ENCODE measurements at places on chromosomes 1 and 21.

DNA sequence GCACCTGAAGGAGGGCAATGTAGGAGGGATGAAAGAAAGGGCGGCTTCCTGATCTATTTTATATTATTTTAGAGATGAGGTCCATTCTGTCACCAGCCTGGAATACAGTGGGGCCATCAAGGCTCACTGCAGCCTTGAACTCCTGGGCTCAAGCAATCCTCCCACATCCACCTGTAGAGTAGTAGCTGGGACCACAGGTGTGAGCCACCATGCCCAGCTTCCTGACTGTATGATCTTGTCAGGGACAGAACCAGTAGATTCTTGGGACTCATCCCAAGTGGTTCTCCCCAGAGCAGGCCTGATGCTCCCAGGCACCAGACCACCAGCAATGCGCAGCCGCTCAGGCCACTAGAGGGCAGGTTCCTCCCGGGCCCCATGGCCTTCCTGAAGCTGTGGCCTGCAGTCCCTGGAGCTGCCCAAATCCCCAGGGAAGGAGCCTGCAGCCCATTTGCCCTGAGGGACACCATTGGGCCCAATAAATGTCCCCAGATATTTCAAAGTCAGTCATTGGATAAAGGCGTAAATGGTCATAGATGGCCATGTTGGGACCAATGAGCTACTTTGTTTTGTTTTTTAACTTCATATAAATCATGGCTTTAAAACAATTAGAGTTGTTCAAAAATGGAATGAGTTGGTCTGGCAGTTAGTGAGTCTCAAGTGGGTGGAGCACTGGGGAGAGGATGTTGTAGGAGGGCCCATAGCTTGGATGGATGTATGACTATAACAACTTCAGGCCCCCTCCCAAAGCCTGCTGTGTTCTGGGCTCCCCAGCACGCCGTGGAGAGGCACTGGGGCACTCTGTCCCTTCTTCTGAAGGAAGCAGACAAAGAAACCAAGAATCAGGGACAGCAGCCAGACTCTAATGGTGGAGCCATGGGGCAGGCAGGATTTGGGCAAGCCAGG lies 44.7 kb upstream of the GOLT1A start:
- peak; percentile 78 for DNase-seq

GRCh38 chr1:16922466-16922865 lies 735 bp downstream of the CROCC start:
- no peak for DNase-seq

- no peak for DNase-seq
Measured at GRCh38 chr1:232262991-232263390, 366.9 kb downstream of the SIPA1L2 start.

GRCh38 chr1:226865590-226865989 lies 4.8 kb upstream of the PSEN2 start:
- DNase-seq, result no peak

GRCh38 chr1:108615544-108615943 lies 45.3 kb downstream of the HENMT1 start:
- no peak for DNase-seq

DNA sequence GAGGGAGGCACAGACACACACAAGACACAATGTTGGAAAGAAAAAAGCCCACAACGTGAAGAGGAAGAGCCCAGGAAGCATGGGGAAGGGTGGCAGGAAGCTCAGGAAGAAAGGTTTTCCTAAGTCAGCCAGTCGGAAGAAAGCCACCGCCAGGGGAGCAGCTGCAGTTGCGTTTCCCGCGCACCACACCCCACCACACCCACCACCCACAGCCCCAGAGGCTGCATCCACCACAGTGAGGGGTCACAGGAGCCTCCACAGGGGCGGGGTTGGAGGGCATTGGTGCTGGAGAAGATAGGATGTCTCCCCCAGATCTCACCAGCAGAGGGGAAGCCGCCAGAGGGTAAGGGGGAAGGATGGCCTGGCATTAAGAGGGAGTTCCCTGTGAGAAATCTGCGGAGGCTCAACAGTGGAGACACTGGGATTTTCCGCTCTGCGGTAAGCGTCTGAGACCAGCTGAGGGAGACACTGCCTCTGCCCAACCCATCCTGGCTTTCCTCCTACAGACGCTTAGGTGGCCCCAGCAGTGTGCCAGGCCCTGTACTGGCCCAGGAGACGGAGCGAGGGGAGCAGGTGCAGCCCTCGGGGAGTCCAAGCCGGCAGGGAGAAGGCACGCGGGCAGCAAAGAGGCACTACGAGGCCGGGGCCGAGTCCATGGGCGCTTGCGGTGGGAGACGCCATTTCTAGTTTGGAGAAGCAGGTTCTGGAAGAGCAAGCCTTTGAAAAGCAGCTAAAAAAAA lies 19.8 kb downstream of the PGLYRP3 start:
- no peak for DNase-seq

GRCh38 chr1:43614211-43614610 lies 35.7 kb upstream of the KDM4A start:
- DNase-seq, result no peak

DNA sequence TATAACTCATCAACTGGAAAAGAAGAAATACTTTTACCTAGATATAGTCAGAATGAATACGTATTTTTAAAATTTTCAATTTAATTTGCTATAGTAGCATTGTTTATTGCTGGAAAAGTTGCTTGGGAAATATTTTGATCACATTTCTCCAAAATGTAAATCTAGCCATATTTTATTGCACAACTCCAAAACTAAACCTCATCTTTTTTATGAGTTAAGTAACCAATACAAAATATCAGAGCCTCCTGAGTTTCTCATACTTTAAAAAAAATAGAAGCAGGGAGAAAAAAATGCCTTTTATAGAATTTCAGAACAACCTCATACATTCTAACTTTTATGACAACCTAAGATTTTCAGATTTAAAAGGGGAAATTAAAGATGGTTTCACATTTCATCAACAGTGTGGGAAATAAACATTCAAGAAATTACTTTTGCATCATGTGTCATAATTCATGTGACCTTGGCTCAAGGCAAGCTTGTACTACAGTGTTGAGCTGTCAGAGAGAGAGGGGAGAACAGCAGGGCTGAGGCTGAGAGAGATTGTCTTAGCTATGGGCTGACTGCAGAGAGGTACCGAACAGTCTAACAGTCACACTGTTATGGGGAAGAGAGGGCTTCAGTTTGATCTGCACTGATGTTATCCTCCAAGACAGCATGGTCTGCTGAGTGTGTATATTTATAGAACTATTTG lies 519.0 kb downstream of the LTN1 start:
- DNase-seq, result no peak

DNA sequence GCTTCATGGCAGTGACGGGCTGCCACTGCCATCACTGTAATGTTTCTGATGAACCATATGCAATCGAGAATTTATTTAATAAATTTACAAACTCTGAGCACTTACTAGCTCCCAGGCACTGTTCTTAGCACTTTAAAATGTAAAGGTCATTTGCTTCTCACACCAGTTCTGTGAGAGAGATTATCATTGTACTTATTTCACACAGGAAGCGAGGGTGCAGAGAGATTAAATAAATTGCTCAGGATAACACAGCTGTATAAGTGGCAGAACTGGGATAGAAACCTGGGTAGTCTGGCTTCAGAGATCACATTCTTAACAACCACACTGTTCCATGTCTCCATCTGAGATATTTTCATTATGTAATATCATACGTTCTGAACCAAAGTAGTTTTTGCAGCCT lies 119.9 kb downstream of the MAST2 start:
- no peak for DNase-seq

DNA sequence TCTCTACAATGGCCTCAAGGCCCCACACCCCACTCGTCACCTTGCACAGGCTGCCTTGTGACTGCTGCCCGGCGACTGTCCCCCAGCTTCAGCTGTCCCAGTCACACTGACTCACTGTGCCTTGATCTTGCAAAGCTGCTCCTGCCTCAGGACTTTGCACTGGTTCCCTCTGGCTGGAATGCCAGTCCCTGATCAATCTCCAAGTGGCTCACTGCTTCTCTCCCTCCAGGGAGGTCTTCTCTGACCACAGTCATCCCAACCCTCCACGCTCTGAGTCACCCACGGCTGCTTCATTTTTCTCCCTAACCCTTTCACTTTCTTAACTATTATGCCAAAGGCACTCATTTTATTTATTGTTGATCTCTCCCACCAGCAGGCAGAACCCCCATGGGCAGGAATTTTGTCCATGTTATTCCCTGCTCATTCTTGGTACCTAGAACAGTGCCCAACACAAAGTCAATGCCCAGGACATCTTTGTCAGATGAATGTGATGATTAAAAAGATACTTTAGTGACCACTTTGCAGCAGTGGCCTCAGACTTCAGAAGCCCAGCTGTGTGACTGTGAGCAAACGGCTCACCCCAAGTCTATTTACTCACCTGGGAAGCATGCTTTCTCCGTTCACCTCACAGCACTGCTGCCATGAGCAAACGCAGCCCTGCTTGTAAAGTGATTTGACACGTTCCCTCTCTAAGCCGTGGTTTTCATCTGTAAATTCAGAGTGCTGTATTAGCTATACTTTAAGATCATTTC lies 53.4 kb downstream of the ZBTB18 start:
- no peak for DNase-seq

DNA sequence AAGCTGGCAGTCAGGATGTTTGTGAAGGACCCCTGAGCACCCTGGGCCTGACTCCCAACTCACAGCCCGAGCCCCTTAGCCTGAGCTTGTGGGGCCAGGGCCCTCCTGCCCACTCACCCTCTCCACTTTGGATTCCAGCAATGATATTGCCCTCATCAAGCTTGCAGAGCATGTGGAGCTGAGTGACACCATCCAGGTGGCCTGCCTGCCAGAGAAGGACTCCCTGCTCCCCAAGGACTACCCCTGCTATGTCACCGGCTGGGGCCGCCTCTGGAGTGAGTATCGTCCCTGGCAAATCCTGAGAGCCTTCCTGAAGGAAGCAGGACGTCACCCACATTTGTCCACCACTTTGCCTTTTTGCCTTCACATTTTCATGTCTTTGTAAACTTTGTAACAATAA lies 5.0 kb downstream of the CTRC start:
- no peak for DNase-seq

DNA sequence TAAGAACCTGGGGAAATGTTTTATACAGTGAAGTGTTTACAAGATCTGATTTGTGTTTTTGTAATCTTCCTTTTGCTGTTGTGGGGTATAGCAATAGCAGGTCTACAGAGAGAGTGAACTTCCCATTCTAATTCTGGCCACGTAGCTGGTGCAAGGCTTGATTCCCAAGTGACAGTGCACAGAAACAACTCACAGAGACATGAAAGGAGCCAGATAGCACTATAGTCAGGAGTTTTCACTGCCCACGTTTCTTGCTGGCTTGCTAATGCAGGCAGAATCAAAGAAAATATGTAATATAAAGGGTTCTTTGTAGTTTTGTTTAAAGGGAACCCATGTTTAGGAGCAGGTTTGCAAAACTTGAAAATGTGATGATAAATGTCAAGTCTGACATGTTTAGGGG lies 170.9 kb upstream of the IVNS1ABP start:
- no peak for DNase-seq

DNA sequence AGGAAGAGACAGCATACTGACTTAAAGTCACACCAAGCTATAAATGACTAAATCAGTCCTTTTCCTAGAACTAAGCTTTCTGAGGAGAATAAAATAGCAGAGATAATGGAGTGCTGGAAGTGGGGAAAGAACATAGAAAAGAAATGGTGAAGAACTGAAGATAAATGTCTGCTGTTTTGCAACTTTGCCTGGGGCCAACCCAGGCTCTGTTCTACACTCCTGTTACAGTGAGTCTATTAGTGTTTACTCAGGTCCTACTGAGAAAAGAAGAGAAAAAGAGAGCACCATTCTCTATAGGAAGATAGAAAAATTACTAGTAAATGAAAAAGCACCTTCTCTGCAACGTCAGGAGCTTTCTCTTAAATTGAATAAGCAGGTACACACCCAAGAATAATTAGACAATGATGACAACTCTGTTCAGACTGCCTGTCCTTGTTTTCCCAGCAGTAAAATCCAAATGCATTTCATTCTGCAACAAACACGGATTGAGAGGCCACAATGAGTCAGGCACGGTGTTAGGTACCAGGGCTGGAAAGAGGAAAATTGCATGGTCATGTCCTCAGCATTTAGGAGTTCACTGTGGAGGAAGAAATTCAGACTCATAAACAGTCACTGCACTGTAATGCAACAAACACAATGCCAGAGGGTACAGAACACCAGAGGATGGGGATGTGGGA lies 139.4 kb upstream of the CAMK1G start:
- DNase-seq, result no peak

DNA sequence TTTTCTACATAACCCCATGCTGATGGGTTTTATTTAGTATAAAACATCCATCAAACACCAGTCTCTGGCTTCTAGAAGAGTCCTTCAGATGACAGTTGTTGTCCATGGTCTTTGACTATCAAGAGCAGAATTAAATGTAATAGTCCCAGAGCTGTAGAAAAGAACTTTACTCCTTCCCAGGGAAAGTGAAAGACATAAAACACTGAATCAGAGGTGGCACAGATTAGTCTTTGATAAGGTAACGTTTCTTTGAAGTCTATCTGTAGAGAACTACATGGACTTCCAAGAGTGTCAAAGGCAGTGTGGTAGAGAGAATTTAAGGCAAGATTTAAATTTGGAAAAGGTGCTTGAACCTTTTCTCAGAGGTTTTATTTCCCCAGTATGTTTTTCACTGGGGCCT lies 21.9 kb downstream of the SYNC start:
- DNase-seq, result no peak

GRCh38 chr1:241639623-241640148 lies 483 bp downstream of the CHML start:
- DNase-seq, result peak; percentile 55

DNA sequence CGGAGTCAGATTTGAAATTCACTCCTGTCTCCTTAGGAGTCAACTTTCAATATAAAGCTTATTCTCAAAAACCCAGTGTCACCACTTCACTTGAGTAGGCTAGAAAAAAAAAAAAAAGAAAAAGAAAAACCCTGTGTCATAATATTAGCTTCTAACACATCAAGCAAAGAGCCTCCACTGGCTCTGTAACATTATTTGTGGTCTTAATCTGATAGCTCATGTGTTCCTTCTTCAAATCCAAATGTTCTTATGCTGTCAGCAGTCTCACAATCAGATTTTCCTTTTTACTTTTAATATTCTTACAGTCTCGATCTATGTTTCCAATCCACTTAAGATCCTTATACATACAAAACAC lies 26.1 kb upstream of the PSMG1 start:
- no peak for DNase-seq

DNA sequence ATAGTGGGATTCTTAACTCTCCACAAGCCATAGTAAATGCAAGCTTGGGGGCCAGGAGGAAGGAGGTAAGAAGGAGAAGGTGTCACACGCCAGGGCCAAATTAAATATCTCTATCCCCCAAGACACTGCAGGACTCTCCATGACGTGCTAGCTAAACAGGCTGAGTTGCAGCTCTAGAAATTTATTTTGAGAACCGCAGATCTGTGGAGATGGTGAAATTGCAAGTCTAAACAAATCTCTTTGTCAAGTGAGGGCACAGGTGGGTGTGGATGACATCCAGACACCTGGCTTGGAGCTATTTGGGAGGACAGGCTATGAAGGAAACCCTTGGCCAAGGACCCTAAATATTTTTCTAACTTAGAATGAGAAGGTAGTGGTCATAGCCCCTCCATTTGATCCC lies 39.5 kb upstream of the USP1 start:
- no peak for DNase-seq

All from SK-N-DZ (cell line).